NCI-H1105 (cell line): ENCODE measurements at places on chromosomes 4 and X.

DNA sequence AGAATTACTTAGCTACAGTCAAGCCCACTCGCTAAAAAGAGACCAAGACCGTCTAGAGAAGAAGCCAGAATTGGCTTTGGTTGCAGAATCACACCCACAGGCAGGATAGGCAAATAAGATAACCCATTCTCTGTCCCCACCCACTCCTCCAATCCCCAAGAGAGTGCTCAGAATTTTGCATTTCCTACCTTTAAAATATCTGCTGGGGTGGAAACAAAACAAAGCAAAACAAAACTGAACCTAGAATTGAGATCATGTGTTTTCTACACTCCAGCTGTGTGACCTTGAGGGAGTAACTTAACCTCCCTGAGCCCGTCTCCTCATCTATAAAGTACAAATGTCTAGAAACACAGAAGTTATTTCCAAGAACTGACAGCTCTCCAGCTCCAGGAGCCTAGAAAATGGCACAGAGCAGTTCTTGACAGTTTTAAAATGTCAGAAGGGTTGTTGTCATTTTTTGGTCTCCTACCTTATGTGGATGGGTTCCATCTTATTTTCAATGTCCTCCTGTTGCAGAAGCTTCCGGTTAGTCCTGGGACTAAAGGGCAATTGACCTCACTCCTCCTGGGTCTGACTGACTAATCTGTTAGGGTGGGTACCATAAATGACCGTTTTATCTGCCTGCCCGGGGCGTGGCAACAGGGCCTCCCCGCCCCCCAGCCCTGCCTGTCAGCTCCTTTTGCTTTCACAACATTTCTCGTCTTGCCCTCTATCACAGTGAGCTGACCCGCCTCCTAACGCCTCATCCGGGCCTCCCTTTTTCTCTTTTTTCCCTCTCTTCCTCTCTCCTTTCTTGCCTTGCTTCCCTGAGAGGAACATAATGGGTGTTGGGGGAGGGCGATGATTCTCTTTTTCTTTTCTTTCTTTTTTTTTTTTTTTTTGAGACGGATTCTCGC, 114.0 kb downstream of the RBM47 start:
- DNase-seq: no peak

DNA sequence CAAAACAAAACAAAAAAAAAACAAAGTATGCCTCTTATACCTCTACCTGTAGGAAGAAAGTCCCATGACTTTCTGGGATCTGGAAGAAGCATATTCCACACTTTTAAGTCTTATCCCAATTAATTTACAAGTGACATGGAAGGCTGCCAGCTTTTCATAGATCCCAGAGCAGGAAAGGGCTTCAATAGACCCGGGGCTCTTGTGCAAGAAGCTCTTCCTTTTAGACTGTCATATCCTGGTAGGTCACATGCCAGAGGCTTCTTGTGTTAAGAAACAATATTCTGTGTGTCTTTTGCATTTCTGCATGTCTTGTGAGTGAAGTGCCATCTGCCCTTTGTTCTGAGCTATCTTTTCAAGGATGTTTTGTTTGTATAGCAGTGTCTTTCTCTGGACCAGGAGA, 84.4 kb upstream of the PHOX2B start:
- no peak for DNase-seq

GRCh38 chrX:109384699-109385098, 97.2 kb downstream of the GUCY2F start:
- DNase-seq: no peak

DNA sequence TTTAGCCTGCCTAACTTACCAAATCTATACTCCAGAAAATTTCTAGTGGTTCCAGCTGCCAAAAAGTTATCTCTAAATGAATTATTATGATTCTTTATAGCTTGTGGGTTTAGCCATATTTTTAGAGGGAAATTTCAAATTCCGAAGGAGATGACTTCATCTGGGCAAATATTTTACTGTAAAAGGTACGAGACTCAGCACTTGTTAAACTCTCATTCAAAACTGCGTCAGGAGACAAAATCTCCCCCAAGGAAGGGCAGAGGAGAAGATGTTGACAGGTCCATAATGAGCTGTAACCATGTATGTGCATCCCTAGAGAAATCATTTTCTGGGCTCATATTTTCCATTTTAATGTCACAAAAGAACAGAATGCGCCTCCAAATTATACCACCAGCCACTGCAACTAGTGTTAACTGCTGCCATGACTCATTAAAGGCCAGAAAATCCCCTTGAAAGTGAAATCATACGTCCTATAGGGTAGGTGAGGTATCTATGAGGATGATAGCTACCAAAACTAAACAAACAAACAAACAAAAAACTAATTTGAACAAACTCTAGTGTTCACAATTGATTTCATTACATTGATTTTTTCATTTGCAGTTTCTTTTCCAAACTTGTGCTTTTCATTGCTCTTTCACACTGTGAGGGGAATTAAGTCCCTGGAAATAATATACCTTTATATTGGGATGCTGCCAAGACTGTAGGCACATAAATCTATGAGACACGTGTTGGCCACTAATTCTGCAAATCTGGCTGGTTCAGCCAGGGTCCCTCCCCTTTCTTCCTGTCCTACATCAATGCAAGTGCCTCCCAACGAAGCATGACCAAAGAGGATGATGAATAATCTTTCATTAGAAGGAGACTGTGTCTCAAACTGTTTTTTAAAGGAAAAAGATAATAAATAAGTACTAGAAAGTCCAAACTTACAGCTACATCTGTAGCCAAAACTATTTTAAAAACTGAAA, 85.8 kb downstream of the ARHGAP6 start:
- peak; percentile 3 for DNase-seq

DNA sequence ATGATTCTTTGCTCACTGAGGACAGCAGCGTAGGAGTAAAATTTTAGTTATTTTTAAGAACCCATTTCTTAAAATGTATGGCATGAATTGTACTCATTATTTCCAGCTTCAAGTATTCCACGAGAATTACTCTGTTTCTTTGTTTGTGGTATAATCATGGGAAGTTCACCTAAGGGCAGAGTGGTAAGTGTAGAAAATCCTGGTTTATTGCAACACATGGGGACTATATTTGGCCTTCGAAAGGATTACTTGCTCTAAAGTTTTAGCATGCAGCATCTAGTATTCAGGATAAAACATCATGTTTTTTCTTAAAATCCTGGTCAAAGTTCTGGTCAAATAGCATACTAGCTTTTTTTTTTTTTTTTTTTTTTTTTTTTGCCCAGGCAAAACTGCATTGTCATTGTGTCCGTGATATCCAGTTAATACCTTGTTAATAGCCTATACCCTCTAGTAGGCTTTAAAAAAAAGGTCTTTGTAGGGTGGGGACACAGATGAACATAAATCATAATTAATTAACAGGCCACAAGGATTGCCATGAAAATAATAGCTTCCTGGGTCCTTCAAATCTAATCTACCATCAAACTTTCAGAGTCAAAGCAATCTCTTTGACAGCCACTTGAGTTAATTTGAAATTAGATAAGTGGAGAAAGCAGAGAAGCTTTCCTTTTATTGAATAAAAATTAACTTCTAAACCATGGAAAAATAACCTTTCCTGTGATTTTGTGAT, 44.6 kb upstream of the VEGFC start:
- peak; percentile 3 for DNase-seq

- DNase-seq: no peak
These were observed 21.0 kb upstream of the DCTD start for GRCh38 chr4:182938205-182938645.

DNA sequence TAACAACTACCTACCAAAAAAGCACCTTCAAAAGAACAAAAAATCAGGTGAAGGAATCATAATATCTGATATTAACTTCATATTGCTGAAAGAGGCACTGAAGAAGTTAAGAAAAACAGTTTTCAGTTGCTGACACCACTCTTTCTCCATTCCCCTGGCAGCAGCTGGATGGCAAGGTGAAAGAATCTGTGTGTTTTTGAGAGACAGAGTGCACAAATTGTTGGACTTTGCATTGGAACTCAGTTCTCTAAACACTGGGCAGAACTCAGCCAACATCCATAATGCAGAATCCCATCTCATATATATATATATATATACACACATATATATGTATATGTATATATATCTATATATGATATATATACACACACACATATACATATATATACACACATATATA, 408.3 kb upstream of the MAGEC2 start:
- no peak for DNase-seq
